Motor neuron (in vitro differentiated cells): ENCODE measurements at places on chromosomes 12 and 14. TPM values are rescaled to one million over a fixed set of nuclear protein-coding genes. Genes with fewer than 3 reads are reported as not detected.

PPP1R1A gene
- 12.1 and 12.6 TPM in 2 replicates for total RNA-seq

OTOGL gene
- 6.7 and 8.0 TPM in 2 replicates for total RNA-seq

INHBC gene
- 0.14 TPM in 1 of 2 replicates, not detected in the other for total RNA-seq

RBMS2 gene
- total RNA-seq: 3.1 and 6.7 TPM in 2 replicates

BBOF1 gene
- 8.9 and 11.7 TPM in 2 replicates for total RNA-seq

ZNF219 gene
- 14.0 and 15.7 TPM in 2 replicates for total RNA-seq

SALL2 gene
- 82.1 and 92.5 TPM in 2 replicates for total RNA-seq

OR6C4 gene
- 0.28 and 0.44 TPM in 2 replicates for total RNA-seq

YLPM1 gene
- 44.3 and 59.8 TPM in 2 replicates for total RNA-seq

PTGDR gene
- 0.04 and 0.09 TPM in 2 replicates for total RNA-seq

TAS2R9 gene
- 0.33 TPM in 1 of 2 replicates, not detected in the other for total RNA-seq

BORCS5 gene
- total RNA-seq: 16.8 and 18.7 TPM in 2 replicates

DAO gene
- total RNA-seq: 0.15 and 0.75 TPM in 2 replicates

EPYC gene
- total RNA-seq: 0.09 TPM in 1 of 2 replicates, not detected in the other

P2RX2 gene
- 0.50 TPM in 1 of 2 replicates, not detected in the other for total RNA-seq

CLEC1A gene
- 17.8 and 24.9 TPM in 2 replicates for total RNA-seq

RARG gene
- 2.3 and 2.6 TPM in 2 replicates for total RNA-seq

AQP6 gene
- total RNA-seq: 0.08 and 0.09 TPM in 2 replicates

KRT7 gene
- 0.73 TPM in 1 of 2 replicates, not detected in the other for total RNA-seq

RPL10L gene
- total RNA-seq: not detected in 2 replicates

OR6C2 gene
- not detected in 2 replicates for total RNA-seq

CLEC1B gene
- total RNA-seq: not detected in 2 replicates

TAS2R7 gene
- not detected in 2 replicates for total RNA-seq
